Daoy (cell line): ENCODE measurements at places on chromosomes 1 and 21. TPM values are rescaled to one million over a fixed set of nuclear protein-coding genes. Genes with fewer than 3 reads are reported as not detected.

Gene AGO1
- 7.5 and 7.9 TPM in 2 replicates for total RNA-seq

GRCh38 chr1:65206836-65207235 is 58.8 kb downstream of the AK4 start:
- no peak for DNase-seq

- no peak for DNase-seq
Measured at GRCh38 chr1:182245040-182245439, 146.6 kb downstream of the GLUL start.

DNA sequence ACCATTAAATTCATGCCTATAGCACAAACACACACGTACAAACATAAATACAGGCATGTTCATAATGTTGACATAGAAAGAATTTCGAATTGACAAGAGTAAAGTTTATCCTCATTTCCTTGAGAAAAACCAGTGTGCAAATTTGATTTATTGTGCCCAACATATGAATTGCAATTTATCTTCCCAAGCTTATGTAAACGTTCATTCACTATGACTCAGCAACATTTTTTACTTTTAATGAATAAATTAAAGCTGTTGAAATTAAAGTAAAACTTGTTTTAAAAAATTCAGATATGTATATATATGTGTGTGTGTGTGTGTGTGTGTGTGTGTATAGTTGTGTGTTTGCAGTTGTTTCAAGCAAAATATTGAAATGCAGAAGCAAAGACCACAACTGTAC is 1067.9 kb downstream of the BRINP3 start:
- DNase-seq: no peak

DNA sequence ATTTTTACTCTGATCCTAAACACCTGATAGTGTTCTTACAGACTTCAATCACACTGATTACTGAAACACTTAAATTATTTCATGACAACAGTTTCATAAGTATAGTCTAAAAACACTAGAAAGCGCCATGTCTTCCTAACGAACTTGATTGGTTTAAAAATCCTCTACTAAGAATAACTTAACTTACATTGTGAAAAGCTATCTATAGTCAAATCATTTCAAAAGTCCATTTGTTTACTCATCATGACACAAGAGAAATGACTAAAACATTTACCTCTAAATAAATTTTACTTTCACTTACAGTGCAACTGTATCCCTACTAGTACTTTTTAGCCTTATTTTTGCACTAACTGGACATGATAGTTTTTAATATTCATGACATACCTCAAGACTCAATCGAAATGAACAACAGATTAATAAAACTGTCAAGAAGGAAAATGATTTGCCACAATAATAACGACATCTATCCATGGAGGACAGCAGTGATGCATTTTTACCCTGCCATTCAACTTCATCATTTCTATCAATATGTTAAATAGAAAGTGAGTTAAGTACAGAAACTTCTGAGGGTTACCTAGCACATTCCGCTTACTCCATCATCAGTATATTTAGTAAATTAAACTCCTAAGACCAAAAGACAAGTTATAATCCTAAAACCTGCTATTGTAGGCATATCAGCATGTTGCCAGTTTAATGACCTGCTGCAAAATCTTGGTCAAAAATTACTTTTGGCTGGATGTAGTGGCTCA is 38.4 kb downstream of the AHCTF1 start:
- no peak for DNase-seq
